Esophagus squamous epithelium (tissue), 5 donors: ENCODE measurements at places on chromosomes 7 and 10. TPM values are rescaled to one million over a fixed set of nuclear protein-coding genes. Genes with fewer than 3 reads are reported as not detected.
A peak's percentile ranks its signal among the peaks of the same experiment; 100 is the strongest.

GRCh38 chr10:86632009-86632800 is 22.1 kb upstream of the OPN4 start:
- H3K36me3 ChIP-seq: no peaks in the 10 kb centered on the region
- no peak for DNase-seq
- H3K4me3 ChIP-seq: peak overlapping the region; percentile 45
- H3K4me1 ChIP-seq: peaks cover 7% of the 10 kb centered on the region
- H3K27ac ChIP-seq: no peak overlapping the region

- peak overlapping the region; percentile 37 for H3K27ac ChIP-seq
- no peaks in the 10 kb centered on the region for H3K27me3 ChIP-seq
- no peaks in the 10 kb centered on the region for H3K36me3 ChIP-seq
- H3K4me1 ChIP-seq: peaks cover 5% of the 10 kb centered on the region
- no peak for DNase-seq
Measured at GRCh38 chr10:61779950-61780659, 117.4 kb downstream of the CABCOCO1 start.

The NUTM2D gene
- total RNA-seq: 4.1 TPM

DNA sequence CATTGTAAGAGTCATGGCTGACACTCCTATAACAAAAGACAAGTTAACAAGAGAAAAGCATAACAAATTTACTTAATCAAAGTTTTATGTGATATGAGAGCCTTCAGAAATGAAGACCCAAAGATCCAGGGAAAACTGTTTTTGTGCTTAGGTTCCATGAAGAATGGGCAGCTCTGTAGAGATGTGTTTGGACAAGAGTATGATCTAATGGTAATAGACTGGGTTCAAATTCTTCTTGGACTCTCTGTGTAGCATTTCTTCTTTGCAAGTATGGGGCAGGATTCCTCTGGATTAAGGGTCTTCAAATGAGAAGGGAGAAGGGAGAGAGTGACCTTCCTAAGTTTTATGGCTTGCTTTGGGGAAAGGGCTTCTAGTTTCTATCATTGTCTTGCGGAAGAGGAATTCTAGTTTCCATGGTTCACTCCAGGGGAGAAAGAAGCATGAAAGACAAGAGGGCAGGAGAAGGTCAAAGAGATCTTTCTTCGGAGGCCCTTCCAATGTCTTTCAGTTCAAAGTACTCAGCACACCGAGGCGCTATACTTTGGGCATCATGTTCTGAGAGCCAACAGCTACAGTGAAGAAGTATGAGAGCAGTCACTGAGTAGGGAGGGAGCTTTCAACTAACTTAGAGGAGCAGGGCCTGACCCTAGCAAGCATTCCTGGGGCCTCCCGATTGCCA is 15.4 kb downstream of the IFIT3 start:
- no peak overlapping the region for H3K4me3 ChIP-seq
- DNase-seq: no peak
- H3K36me3 ChIP-seq: no peaks in the 10 kb centered on the region
- H3K4me1 ChIP-seq: no peaks in the 10 kb centered on the region
- no peak overlapping the region for H3K27ac ChIP-seq

The CDK14 gene
- 0.38 TPM for total RNA-seq

The ZNF804B gene
- total RNA-seq: not detected

GRCh38 chr7:157650801-157651200 is 314.0 kb downstream of the DNAJB6 start:
- H3K27ac ChIP-seq: no peak overlapping the region
- no peaks in the 10 kb centered on the region for H3K36me3 ChIP-seq
- no peak for DNase-seq
- no peak overlapping the region for H3K4me3 ChIP-seq
- no peaks in the 10 kb centered on the region for H3K27me3 ChIP-seq
- H3K4me1 ChIP-seq: no peaks in the 10 kb centered on the region

DNA sequence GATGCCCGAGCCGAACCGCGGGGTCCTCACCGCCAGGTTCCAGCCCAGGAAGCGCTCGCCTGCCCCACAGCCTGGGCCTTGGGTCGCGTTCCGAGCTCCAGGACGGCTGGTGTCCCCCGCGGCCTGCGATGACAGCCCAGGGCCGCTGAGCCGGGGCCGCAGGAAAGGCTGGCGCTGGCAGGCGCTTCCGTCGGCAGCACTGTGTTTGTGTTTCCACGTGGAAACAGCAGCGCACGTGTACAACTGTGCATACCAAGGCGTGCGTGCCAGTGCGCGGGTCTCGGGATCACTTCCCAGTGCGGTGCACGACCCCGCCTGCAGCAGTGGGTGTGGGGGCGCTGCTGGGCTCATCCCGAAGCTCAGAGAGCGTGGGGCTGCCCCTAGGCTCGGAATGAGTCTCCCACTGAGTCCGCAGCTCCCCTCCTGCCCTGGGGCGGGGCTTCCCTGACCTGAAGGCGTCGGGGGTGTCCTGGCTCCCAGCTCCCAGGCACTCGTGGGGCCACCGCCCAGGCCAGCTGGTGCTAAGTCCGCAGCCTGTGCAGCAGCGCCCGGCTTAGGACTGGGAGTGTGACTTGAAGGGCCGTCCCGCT is 17.2 kb downstream of the AP5Z1 start:
- H3K27ac ChIP-seq: peak overlapping the region; percentile 49
- peaks cover 27% of the 10 kb centered on the region for H3K36me3 ChIP-seq
- peak overlapping the region; percentile 23 for H3K4me3 ChIP-seq
- peaks cover 17% of the 10 kb centered on the region for H3K4me1 ChIP-seq
- DNase-seq: no peak

The PLXDC2 gene
- total RNA-seq: 30.8 TPM

The PCGF5 gene
- total RNA-seq: 23.9 TPM

DNA sequence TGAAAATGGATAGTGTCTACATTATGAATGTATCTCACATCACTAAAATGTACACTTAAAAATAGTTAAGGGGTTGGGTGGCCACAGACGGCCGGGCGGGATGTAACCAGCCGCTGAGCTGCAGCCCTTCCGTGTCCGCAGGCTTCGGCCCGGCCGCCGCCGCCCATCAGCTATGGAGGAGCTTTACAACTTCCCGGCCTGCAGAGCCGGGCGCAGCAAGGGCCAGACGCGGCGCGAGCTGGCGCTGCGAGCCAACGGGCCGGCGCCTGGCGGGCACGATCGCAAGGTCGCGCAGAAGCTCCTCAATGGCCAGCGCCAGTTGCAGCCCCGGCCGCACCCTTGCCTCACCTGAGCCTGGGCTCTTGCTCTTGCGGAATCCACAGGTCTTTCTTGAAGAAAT is 69.1 kb downstream of the KMT2C start:
- DNase-seq: no peak
- H3K36me3 ChIP-seq: no peaks in the 10 kb centered on the region
- no peak overlapping the region for H3K4me3 ChIP-seq
- peaks cover 70% of the 10 kb centered on the region for H3K4me1 ChIP-seq
- no peak overlapping the region for H3K27ac ChIP-seq
- no peaks in the 10 kb centered on the region for H3K27me3 ChIP-seq

The GIMAP8 gene
- 4.0 TPM for total RNA-seq

DNA sequence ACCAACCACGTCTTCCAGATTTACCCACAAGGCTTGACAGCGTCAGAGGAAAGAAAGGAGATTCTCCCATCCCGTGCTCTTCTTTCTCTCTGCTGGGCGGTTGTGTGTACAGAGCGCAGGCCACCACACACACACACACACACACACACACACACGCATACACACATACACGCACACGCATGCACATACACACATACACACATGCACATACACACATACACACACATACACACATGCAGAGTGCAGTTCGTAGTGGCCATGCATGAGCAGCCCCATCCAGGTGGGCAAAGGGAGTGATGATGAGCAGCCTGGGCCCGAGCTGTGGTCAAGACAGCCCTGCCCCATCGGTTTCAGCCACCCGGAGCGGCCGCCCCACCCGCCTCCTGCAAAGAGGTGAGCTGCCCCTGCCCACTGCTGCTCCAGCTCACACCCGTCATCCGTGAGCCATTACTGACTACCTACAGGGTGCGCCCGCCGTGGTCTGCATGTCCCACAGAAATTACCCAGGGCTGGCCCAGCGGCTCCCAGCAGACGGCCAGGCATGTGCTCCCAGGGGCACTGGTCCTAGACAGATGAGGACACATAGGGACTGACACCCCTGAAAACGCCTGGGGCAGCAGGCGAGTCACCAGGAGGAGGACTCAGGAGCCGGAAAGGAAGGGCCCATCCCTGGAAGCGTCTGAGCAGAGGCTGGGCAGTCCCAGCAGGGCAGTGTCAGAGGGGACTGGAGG is 69.6 kb downstream of the ASB13 start:
- H3K4me3 ChIP-seq: no peak overlapping the region
- peak overlapping the region; percentile 21 for H3K27ac ChIP-seq
- peaks cover 45% of the 10 kb centered on the region for H3K4me1 ChIP-seq

GRCh38 chr7:140304191-140304799 is 94.0 kb downstream of the SLC37A3 start:
- H3K27me3 ChIP-seq: no peaks in the 10 kb centered on the region
- no peaks in the 10 kb centered on the region for H3K36me3 ChIP-seq
- DNase-seq: no peak
- H3K4me3 ChIP-seq: no peak overlapping the region
- no peaks in the 10 kb centered on the region for H3K4me1 ChIP-seq

DNA sequence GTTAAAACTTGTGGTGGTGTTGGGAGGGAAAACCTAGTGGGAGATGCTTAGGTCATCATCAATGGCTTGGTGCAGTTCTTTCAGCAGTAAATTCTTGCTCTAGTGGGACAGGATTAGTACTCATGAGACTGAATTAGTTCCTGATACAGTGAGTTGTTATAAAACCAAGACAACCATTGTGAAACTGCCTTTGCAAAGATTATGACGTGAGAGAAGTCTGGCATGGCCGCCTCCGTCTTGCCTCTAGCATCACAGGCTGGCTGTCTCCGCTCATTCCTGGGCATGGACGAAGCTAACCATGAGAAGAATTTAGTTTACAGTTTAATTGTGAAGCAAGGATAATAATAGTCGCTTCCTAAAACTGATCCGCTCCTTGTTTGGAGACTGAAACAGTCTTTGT is 186.4 kb downstream of the KIF20B start:
- no peak for DNase-seq
- no peaks in the 10 kb centered on the region for H3K36me3 ChIP-seq
- no peaks in the 10 kb centered on the region for H3K27me3 ChIP-seq
- H3K4me1 ChIP-seq: no peaks in the 10 kb centered on the region
- H3K27ac ChIP-seq: peak overlapping the region; percentile 57

The ZDHHC6 gene
- 25.0 TPM for total RNA-seq

The IKZF1 gene
- 10.9 TPM for total RNA-seq

GRCh38 chr10:121338206-121338980 is 259.9 kb downstream of the FGFR2 start:
- H3K27ac ChIP-seq: no peak overlapping the region
- H3K27me3 ChIP-seq: no peaks in the 10 kb centered on the region
- DNase-seq: no peak

The HGF gene
- 0.79 TPM for total RNA-seq

- DNase-seq: no peak
- H3K27ac ChIP-seq: no peak overlapping the region
- H3K4me1 ChIP-seq: no peaks in the 10 kb centered on the region
- H3K4me3 ChIP-seq: no peak overlapping the region
- H3K27me3 ChIP-seq: no peaks in the 10 kb centered on the region
Measured at GRCh38 chr7:31699050-31699449, 12.0 kb downstream of the PPP1R17 start.

GRCh38 chr10:122163174-122164022 is 107.7 kb upstream of the BTBD16 start:
- H3K27me3 ChIP-seq: peaks cover 15% of the 10 kb centered on the region
- peaks cover 65% of the 10 kb centered on the region for H3K36me3 ChIP-seq
- no peak overlapping the region for H3K27ac ChIP-seq
- peaks cover 16% of the 10 kb centered on the region for H3K4me1 ChIP-seq

The MAD1L1 gene
- total RNA-seq: 40.4 TPM

The CAV1 gene
- 171 TPM for total RNA-seq

- no peaks in the 10 kb centered on the region for H3K4me1 ChIP-seq
- no peaks in the 10 kb centered on the region for H3K27me3 ChIP-seq
- no peak for DNase-seq
- no peak overlapping the region for H3K27ac ChIP-seq
Measured at GRCh38 chr10:847868-848267, 83.6 kb downstream of the LARP4B start.

DNA sequence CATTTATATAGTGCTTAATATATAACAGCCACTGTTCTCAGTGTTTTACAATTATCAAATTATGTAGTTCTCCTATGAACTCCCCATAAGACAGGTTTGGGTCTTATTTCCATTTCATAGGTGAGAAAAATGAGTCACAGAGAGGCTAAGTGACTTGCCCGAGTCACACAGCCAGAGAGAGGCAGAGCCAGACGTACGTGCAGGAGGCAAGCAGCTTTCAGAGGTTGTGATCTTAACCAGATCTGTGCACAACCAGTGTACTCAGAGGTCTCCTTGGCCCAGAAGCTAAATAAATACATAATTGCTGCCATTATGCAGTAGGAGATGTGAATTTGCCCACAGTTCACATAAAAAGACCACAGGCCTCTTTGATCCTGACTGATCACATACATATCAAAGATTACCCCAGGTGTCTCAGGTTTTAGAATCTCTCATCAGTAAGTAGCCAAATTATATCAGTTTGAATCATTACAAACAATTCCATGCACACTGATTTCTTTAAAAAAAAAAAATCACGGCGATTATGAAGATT is 304.7 kb upstream of the AOAH start:
- H3K36me3 ChIP-seq: no peaks in the 10 kb centered on the region
- no peak for DNase-seq
- no peaks in the 10 kb centered on the region for H3K27me3 ChIP-seq
- H3K4me1 ChIP-seq: peaks cover 19% of the 10 kb centered on the region
- no peak overlapping the region for H3K4me3 ChIP-seq

GRCh38 chr7:101815826-101816594 is 1.4 kb upstream of the CUX1 start:
- H3K27ac ChIP-seq: peak overlapping the region; percentile 83
- H3K4me3 ChIP-seq: peak overlapping the region; percentile 77
- DNase-seq: peak; percentile 35
- no peaks in the 10 kb centered on the region for H3K36me3 ChIP-seq
- H3K4me1 ChIP-seq: peaks cover 7% of the 10 kb centered on the region

DNA sequence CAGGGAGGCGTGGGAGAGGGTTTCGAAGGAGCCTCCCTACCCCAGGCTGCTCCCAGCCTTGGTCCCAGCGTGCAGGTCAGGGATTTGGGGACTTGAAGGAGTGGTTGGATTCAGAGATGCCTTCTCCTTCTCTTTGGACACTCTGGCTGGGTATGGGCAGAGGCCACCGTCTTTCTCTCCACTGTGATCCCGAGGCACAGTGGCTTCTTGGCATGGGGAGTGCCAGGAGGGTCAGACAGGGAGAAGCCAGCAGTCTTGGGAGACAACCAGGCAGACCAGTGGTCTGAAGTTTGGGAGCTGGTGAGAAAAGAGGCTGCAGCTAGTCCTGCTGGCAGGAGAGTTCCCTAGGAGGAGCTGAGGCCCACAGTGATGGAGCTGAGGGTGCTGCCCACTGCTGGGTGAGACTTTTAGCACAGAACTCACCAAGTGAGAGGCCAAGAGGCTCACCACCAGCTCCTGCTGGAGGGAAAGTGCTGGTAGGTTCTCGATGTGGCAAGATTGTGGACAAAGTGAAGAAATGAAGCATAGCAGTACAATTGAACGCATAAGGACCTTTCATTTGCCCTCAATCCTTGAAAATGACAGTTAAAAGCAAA is 35.2 kb upstream of the WDFY4 start:
- H3K36me3 ChIP-seq: no peaks in the 10 kb centered on the region
- H3K27me3 ChIP-seq: no peaks in the 10 kb centered on the region
- no peak overlapping the region for H3K4me3 ChIP-seq

The MIOS gene
- total RNA-seq: 55.5 TPM

The SPDYE11 gene
- total RNA-seq: not detected

- H3K36me3 ChIP-seq: no peaks in the 10 kb centered on the region
- no peak overlapping the region for H3K27ac ChIP-seq
- no peak overlapping the region for H3K4me3 ChIP-seq
- H3K27me3 ChIP-seq: no peaks in the 10 kb centered on the region
- no peak for DNase-seq
Measured at GRCh38 chr10:120103738-120104560, 211.4 kb downstream of the SEC23IP start.

The FGFR2 gene
- total RNA-seq: 55.5 TPM

- H3K27ac ChIP-seq: no peak overlapping the region
- H3K36me3 ChIP-seq: no peaks in the 10 kb centered on the region
- no peak for DNase-seq
- no peaks in the 10 kb centered on the region for H3K27me3 ChIP-seq
- H3K4me1 ChIP-seq: no peaks in the 10 kb centered on the region
Measured at GRCh38 chr7:25026156-25026555, 46.2 kb upstream of the OSBPL3 start.
